Esophagus muscularis mucosa (tissue), 4 donors: ENCODE measurements at places on chromosomes 5 and 9.

DNA sequence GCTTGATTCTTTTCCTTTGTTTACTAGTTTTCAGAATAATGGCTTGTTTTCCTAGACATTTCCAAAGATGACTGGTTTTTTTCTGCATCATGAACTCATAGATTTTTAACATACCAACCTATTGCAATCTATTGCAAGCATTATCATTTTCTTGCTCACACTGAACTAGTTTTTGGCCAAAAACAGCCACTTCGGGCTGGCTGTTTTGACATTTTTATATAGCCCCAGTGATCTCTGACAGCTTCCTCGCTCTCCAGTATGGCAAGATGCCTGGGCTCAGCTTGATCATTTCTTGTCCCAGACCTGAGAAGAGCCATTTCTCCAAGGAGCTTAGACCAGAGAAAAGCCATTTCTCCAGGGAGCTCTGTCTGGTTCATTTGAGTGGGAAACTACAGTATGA is 94.3 kb upstream of the MAMDC2 start:
- DNase-seq: no peak
- no peak overlapping the region for H3K27ac ChIP-seq
- H3K4me1 ChIP-seq: peaks cover 14% of the 10 kb centered on the region
- H3K36me3 ChIP-seq: no peaks in the 10 kb centered on the region
- H3K27me3 ChIP-seq: peaks cover 4% of the 10 kb centered on the region
- H3K4me3 ChIP-seq: no peak overlapping the region

GRCh38 chr5:93087326-93087725 is 493.7 kb downstream of the NR2F1-AS1 start:
- DNase-seq: no peak
- H3K4me1 ChIP-seq: no peaks in the 10 kb centered on the region
- H3K27me3 ChIP-seq: no peaks in the 10 kb centered on the region
- no peak overlapping the region for H3K27ac ChIP-seq
- H3K4me3 ChIP-seq: no peak overlapping the region

- H3K4me3 ChIP-seq: no peak overlapping the region
- DNase-seq: no peak
- H3K36me3 ChIP-seq: no peaks in the 10 kb centered on the region
- peaks cover 10% of the 10 kb centered on the region for H3K4me1 ChIP-seq
- H3K27me3 ChIP-seq: no peaks in the 10 kb centered on the region
Observed at GRCh38 chr5:131285703-131286399, 22.0 kb downstream of the CDC42SE2 start.

GRCh38 chr9:111839987-111840386 is 45.2 kb upstream of the SHOC1 start:
- no peak for DNase-seq
- peaks cover 11% of the 10 kb centered on the region for H3K4me1 ChIP-seq
- no peaks in the 10 kb centered on the region for H3K36me3 ChIP-seq
- no peak overlapping the region for H3K27ac ChIP-seq

DNA sequence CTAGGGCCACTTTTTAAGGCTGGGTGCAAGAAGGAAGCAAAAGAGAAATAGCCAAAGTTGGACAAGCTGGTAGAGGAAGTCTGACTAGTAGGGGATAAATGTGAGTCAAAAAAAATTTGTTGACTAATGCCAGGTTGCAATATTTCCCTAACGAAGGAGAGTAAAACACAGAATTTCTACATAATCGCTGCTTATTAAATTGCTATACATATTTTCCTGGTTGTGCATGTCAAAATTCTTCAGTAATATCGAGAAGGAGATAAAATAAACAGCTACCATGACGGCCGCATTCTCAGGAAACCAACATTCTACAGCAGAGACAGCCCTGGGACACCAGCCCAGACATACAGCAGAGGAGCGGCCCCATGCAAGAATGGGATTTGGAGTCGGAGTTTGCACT is 148.3 kb downstream of the ESM1 start:
- H3K4me1 ChIP-seq: no peaks in the 10 kb centered on the region
- no peak for DNase-seq
- H3K27me3 ChIP-seq: no peaks in the 10 kb centered on the region
- H3K27ac ChIP-seq: no peak overlapping the region
